ENCODE measurements at places on chromosomes 11 and 22.

DNA sequence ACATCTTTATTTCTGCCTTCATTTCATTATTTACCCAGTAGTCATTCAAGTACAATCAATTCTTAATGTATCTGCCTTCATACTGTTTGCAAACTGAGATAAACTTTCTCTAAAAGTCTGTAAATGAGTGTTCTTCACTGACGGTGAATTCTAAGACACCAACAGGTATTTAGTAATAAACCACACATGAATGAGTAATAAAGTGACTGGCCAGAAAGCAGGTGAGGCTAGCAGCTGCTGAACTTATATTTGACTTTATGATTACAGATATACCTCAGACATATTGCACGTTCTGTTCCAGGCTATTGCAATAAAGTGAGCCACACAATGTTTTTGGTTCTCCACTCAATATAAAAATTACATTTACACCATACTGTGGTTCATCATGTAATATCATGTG, 1894.0 kb upstream of the RAG2 start:
- DNase-seq = no peak

- no peak for DNase-seq
These were observed 81.3 kb upstream of the CADM1 start for GRCh38 chr11:115585361-115586024.

DNA sequence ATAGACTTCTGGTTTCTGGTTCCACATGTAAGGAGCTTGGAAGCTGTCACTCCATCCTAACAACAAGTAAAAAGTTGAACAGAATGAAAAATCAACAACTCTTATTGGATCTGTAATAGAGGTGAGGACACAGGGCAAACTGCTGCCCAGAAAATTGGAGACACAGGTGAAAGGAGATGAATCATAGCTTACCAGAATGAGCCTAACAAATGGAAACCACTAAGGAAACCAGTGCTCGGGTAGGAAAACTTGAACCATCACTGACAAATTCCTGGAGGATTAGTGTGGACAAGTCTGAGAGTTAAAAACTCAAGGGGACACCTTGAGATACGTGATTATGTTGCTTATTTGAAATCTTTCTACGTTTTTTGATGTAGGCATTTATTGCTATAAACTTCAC, 52.1 kb downstream of the GDPD4 start:
- DNase-seq = peak; percentile 74

GRCh38 chr22:48895336-48895735, 932.3 kb downstream of the BRD1 start:
- DNase-seq = no peak

- no peak for DNase-seq
These were observed 26.7 kb downstream of the EIF3F start for GRCh38 chr11:8013833-8014232.

DNA sequence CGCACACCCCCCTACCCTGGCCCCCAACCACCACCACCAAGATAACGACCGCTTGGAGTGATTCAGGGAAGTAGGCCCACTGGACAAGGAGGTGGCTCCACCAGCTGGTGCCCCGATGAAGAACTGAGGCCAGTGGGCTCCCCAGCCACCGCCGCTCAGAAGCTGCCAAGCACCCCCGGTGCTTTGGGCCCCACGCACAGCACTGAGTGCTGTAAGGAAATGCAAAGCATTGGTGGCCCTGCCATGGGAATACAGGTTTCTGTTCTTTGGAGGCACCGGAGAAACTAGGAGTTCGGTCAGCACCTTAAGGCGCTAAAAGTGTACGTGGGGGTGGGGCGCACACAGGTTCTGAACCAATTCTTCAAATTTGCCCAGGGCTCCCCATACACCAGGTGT, 664 bp upstream of the PRSS23 start:
- no peak for DNase-seq

Data from kidney tubule cell (primary cell).